Pancreas (tissue), 10 donors: ENCODE measurements at places on chromosomes 3 and 15.
A peak's percentile ranks its signal among the peaks of the same experiment; 100 is the strongest.

- no peak for DNase-seq
Observed at GRCh38 chr3:109643590-109643989, 306.2 kb upstream of the DPPA4 start.

- no peak for DNase-seq
Observed at GRCh38 chr3:168249205-168249549, 153.5 kb upstream of the GOLIM4 start.

GRCh38 chr3:52781741-52782140 lies 4.3 kb downstream of the ITIH1 start:
- DNase-seq: peak; percentile 6

GRCh38 chr15:32953533-32953910 lies 235.7 kb downstream of the GREM1 start:
- no peak for DNase-seq

- DNase-seq: no peak
Observed at GRCh38 chr15:82648257-82649103, 1.3 kb upstream of the CPEB1 start.

GRCh38 chr15:29517829-29518228 lies 248.2 kb upstream of the NSMCE3 start:
- DNase-seq: no peak

DNA sequence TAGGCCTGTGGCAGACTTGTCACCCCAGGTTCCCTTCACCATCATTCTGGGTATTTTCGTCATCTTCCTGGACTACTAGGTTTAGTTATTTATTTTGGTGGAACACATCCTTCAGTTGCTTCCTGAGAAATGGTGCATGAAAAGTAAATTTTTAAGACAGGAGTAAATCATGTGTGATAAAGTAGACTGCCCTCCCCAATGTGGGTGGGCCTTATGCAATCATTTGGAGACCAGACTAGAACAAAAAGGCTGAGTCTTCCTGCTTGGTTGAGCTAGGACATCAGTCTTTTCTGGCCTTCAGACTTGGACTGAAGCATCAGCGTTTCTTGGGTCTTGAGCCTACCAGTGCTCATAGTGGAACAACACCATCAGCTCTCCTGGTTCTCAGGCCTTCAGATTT lies 50.7 kb upstream of the SLC2A2 start:
- DNase-seq: no peak

- DNase-seq: no peak
Observed at GRCh38 chr15:75834021-75834420, 9.2 kb upstream of the UBE2Q2 start.

DNA sequence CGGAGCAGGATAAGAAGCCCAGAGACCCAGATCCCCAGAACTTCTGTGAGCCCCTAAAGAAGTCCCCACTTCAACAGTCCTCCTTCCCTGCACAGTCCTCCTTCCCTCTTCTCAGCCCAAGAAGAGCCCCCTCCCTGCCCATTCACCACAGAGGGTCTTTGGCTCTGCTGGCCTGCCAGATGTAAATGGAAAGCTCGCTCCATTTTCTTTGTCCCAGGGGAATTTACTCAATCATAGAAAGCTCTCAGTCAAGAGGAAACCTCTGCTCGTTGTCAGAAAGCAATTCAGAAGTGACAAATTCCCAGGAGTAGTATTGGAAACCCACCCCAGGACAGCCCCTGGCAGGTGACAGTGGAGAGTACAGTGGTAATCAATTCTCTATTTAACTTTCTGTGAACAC lies 105.5 kb upstream of the SMAD3 start:
- DNase-seq: no peak

GRCh38 chr15:64690008-64690407 lies 85.4 kb downstream of the RBPMS2 start:
- DNase-seq: no peak

DNA sequence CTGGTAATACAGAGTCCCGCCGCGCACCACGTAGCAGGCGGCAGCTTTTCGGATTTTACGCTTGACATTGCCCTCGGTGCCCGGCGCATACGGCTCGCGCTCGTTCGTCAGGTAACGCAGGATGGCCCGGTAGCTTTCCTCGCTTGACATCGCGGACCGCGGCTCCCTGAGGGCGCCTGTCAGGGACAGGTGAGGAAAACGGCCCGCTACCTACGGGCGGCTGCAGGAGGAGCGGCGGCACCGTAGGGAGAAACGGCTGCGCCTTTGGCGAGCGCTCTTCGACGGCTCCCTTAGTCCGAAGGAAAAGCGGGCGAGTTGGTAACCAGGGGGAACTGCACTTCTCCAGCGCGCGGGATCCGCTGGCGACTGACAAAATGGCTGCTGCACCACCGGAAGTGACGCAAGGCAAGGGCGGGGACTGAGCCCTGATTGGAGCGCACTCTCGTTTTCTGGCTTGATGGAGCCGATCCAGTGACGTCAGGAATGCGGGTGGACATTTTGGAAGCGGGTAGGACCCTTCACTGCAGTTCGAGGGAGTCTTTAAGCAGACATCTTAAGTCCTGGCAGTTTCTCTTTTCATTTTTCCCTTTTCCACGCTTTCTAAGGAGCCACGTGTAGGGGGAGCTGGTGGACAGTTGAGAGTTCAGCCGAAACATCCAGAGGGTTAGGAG lies at the start of gene ZBTB11:
Gene ZBTB11, minus strand, starts transcription at position 368 of the 671 bp plus-strand sequence. Its CDS starts 218 bp downstream, at position 150.
- peak; percentile 98 for DNase-seq

DNA sequence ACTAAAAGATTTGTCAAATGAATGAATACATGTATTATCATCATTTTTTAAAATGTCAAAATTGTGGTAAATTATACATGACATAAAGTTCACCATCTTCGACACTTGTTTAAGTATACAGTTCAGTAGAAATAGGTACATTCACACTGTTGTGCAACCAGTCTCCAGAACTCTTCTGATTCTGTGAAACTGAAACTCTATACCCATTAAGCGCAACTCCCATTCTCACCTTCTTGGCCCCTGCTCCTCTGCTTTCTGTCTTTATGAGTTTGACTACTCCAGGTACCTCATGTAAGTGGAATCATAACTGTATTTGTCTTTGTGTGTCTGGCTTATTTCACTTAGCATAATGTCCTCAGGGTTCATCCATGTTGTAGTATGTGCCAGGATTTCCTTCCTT lies 50.1 kb upstream of the KBTBD8 start:
- no peak for DNase-seq

GRCh38 chr3:113773381-113773780 lies 26.5 kb downstream of the ATP6V1A start:
- no peak for DNase-seq

DNA sequence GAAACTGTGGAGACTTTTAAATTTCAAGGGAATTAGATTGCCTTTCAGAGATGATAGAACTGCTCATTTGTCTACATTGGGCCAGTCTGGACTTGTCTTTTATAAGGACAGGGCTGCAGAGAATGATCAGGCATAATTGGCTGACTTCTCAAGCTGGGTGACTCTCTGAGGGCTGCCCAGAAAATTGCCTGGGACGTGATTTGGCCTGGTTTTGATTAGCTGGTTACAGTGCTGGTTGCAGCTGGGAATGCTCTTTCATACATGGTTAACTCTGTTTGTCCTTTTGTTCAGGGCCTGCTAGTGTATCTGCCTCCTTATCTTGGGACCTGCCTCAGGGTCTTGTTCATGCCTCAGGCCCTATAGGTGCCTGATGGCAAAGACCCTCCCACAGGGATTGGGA lies 245.6 kb downstream of the CLSTN2 start:
- DNase-seq: no peak

- DNase-seq: no peak
Observed at GRCh38 chr15:42825599-42825998, 88.7 kb upstream of the CDAN1 start.

GRCh38 chr15:72365844-72366243 lies 10.0 kb downstream of the HEXA start:
- no peak for DNase-seq

DNA sequence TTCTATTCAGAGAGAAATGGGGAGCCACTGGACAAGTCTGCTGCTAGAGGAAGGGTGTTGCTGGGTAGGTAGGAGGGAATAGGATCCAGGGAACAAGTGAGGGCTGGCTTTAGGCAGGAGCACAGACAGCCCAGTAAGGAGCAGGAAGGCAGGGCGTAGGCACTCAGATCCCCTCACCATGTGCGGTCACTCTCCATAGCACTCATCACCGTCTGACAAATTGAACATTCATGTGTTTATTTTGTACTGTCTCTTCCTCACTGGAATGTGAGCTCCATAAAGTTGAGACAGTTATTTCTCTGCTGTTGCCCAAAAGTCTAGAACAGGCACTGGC lies 24.2 kb upstream of the LRRC34 start:
- no peak for DNase-seq

- DNase-seq: no peak
Observed at GRCh38 chr3:10381336-10381735, 60.4 kb upstream of the SEC13 start.

GRCh38 chr3:48222616-48223513 lies at the start of gene CAMP:
TSS of gene CAMP (plus strand) at chr3:48223495. CDS start at chr3:48223512, 17 bp downstream.
- DNase-seq: no peak

DNA sequence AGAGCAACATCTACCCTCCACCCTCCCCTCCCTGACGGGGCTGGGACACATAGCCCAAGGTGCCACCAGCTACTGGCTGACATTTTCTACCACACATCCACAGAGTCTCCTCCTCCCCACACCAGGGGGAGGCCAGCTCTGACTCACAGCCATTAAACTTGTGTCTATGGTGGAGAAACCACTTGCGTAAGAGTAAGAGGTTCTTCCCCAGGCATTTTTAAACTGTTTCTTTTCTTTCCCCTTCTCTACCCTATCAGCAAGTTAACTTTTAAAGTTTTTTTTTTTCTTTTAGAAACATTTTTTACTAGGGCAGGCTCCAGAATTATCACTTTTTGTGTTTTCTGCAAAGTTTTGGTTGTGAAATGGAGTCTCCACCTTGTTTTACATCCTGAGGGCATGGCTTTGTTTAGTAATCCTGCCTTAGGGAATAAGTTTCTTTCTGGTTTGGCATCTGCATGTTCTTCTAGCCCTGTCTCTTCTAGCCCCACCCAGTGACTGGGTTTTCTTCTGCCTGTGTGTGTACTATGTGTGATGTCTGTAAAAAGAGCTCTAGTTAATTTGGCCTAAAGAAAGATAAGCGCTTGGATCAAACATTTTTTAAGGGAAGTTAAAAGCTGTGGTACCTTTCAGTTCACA lies 148.8 kb upstream of the GADL1 start:
- DNase-seq: no peak

DNA sequence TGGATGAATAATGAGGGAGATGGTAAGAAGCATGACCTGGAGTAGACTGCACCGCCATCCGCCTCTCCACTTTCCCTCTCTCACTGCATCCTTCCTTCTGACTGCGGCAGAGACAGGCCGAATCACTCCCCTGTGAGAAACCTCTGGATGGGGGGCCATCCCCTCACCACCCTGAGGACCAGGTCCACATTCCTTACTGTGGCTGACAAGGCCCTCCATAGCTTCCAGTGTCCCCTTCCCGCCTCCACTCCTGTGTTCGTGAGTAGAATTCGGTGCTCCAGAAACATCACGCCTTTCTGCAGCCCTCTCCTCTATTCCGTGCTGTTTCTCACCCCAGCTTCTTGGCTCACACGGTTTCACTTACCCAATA lies 2.8 kb downstream of the PIGZ start:
- no peak for DNase-seq

DNA sequence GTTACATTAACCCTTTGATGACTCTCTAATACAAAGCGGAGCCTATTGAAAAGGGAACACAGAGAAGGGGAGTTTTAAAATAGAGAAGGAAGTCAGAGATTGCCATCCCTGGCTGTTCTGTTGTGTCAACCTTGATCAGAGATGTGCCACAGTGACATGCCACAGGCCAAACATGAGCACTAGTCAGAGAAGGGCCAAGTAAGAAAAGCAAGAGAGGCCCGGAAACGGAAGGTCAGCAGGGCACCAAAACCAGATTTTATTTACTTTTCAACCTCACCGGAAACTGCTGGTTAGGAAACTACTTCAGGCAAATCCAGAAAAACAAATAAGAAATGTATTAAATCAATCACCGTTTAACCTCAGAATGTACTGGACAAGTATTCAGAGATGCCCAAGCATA lies 171.8 kb downstream of the ALCAM start:
- DNase-seq: no peak

DNA sequence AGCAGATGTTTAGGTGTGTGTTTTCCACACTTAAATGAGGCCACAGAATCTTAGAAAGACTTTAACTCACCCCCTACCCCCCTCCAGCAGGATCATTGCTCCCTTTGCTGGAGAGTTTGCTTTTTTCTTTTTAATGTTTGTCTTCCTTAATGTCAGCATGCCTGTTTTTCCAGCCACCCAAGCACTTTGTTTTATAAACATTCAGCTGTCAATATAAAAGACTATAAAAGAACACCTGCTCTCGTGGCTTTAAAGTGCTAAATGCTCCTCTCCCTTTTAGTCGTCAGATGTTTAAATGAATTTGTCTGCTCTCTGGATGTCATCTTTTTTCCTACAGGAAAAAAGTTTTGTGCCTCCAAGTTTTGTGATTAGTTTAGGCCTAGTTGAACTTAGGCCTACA lies 61.7 kb downstream of the SIDT1 start:
- no peak for DNase-seq

- no peak for DNase-seq
Observed at GRCh38 chr15:70492240-70493177, 270.8 kb downstream of the UACA start.

- no peak for DNase-seq
Observed at GRCh38 chr15:43523646-43524045, 6.2 kb downstream of the MAP1A start.

GRCh38 chr15:43777267-43777914 lies 625 bp upstream of the ELL3 start:
- peak; percentile 87 for DNase-seq

DNA sequence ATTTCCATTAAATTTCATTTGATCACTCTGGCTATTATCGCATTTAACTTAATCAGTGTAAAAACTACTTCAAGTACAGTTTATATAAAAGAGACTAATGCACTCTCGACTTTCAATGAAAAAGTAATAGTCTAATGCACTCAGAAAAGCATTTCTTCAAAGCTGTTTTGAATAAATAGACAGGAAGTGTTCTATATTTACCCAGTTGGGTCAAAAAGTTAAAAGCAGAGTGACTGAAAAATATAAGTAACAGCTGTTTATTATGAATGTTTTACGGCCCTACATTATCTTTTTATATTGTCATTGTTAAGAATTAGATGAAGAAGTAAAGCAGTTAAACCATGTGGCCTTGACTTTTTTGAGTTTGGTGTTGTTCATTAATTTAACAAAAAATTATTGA lies 391.8 kb downstream of the ZPLD1 start:
- DNase-seq: no peak

GRCh38 chr15:80732167-80732566 lies 37.1 kb downstream of the ABHD17C start:
- no peak for DNase-seq

GRCh38 chr3:177441276-177441812 lies 244.1 kb upstream of the TBL1XR1 start:
- DNase-seq: no peak
